DMS53 (cell line): ENCODE measurements at places on chromosomes 11 and 22.

GRCh38 chr22:22064580-22064979, 82.0 kb upstream of the TOP3B start:
- no peak for DNase-seq

DNA sequence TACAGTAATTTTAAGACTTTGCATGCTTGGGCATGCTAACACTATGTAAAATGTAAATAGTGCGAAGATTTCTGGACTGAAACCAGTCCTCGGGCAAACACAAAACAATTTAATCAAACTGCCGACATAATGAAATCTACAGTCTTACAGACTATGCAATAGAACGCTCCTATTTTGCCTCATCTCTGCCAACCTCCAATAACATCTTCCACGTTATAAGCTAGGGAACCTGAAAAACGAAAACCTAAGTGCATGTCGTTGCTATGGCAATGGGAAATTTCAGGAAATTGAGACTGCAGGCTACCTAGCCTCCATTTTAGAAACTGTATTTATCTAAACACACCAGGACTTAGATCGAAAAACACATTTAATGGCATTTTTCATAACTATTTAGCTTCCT, 1.1 kb downstream of the CSTF3 start:
- peak; percentile 72 for DNase-seq

DNA sequence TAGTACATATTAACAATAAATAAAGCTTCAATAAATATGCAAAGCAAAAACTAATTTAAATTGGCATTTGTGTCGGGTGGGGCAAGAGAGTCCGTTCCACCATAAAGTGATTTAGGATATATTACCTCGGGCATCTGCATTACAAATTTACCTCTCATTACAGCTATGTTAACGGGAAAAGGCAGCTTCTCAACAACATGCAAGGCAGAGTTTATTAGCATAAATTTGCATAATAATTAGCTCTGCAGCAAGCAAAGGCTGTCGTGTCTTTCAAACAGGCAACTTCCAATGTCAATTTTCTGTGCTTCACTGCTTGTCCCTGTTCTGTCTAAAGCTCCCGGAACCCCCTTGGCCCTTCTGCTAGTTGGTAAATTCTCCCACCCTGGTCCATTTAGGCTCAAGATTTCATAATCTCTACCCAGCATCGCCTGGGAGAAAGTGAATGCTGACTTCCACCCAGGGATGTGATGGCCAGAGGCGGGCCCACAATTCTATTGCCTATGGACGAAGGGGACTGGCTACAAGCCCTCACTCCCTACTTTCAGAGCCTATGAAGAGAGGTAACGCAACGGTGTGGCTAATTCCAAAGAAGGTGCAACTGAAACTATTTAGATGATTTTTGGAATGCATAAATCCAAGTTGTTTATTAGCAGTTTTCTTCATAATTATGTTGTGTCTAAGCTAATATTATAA, 462.1 kb downstream of the OPCML start:
- DNase-seq: no peak

DNA sequence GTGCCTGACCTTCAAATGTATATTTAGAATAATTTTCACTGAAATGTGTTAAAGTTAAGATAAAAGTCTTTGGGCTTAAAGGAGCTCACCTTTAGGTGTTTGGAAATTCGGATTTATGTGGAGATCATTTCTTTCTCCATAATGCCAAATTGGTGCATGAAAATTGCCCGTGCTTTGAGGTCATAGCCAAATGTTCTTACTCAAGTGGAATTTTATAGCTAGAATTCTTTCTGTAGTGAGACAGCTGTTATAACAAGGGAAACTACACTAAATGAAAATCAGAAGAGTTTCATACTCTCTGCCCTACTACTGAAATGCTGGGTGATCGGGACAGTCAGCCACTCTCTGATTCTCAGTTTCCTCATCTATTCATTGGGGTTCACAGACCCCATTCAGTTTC, 89.5 kb upstream of the DBX1 start:
- DNase-seq: no peak

- no peak for DNase-seq
Observed at GRCh38 chr11:114396916-114397315, 3.4 kb downstream of the C11orf71 start.

GRCh38 chr22:38611559-38611958, 41.6 kb upstream of the DMC1 start:
- no peak for DNase-seq

GRCh38 chr11:69449320-69450063, 32.0 kb upstream of the LINC01488 start:
- no peak for DNase-seq

DNA sequence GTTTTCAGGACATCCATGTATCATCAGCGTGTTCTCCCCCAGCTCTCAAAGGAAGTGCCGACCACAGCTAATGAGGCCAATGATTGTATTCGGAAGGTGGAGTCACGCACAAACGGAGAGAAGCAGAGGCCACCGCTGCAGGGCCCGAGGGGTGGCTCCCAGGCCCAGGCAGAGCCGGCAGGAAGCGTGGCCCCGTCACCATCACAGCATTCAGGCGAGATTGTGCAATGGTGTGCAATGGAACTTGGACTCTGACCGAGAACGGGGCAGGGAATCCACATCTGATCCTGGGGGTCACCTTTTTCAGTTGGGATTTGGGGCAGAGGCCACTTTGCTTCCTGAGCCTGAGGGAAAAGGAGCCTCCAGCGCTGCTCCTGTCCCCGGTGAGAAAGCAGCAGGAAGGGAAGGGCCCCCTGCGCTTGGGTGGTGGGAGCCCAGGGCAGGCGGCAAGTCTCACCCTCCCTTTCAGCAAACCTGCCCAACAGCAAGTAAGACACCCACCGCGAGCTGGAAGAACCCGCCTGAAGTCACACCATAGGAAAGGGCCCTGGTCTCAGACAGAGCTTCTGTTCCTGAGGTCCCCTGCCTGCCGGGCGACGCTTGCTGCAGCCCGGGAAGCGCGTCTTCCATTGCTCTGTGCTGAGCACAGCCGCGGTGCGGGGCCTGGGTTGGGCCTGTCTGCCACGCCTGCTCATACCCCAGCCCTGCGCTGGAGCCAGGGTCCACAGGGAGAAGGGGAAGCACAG, 1430.7 kb downstream of the BRD1 start:
- DNase-seq: no peak

- DNase-seq: no peak
Observed at GRCh38 chr22:29083933-29084591, 11.2 kb downstream of the KREMEN1 start.

DNA sequence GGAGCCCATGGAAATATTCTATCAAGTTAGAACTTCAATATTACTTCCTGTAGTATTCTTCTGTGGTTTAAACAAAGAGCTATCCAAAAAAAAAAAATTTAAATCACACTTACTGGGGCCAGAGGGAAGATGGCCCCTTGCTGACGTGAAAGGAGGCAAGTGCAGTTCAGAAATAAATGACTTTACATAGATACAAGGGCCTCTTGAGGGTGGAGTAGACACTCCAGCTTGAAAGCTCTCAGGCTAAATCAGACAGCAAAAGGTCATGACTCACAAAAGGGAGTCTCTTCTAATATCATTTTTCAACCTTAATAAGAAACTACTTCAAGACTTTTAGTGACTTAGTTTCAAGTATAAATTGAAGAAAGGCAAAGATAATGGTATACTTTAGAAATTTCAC, 1160.3 kb downstream of the FAM181B start:
- peak; percentile 95 for DNase-seq

DNA sequence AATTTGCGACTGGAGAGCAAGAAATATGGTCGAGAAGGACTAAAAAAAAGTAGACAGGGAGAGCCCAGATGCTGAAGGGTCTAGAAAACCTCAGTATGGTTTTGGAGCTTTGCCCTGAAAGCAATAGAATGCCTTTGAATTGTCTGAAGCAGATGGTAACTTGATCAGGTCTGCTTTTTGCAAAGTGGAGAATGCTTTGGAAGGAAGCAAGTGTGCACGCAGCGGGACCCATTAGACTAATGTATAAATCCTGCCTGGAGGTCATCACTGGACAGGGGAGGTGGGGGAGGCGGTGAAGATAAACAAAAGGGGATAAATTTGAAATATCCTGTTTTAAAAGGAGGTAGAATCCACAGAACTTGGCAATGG, 757 bp upstream of the HINFP start:
- DNase-seq: peak; percentile 54
